ENCODE measurements at places on chromosomes 12 and 14.

DNA sequence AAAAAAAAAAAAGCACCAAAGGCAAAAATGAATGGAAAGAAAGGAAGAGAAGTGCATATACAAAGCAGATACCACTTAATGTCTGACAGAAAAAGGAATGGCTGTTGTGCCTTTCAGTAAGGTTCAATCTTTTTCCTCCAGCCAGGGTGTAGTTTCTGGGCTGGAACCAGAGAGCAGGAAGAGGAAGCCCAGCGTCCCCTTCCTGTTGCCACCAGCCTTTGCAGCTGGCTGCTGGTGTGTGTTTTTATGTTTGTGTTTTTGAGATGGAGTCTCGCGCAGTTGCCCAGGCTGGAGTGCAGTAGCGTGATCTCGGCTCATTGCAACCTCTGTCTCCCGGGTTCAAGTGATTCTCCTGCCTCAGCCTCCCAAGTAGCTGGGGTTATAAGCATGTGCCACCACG, 64.6 kb upstream of the LTA4H start:
- DNase-seq = no peak

GRCh38 chr12:6280672-6281071, 29.8 kb upstream of the PLEKHG6 start:
- no peak for DNase-seq

- no peak for DNase-seq
Observed at GRCh38 chr14:20494935-20495766, 10.2 kb upstream of the RNASE10 start.

GRCh38 chr14:37932008-37932407, 275.7 kb upstream of the SSTR1 start:
- no peak for DNase-seq

Measured in psoas muscle (tissue), 8 donors.